ENCODE measurements at places on chromosomes 2 and 18.

- no peak for DNase-seq
Observed at GRCh38 chr18:6963452-6964097, 154.0 kb downstream of the LAMA1 start.

DNA sequence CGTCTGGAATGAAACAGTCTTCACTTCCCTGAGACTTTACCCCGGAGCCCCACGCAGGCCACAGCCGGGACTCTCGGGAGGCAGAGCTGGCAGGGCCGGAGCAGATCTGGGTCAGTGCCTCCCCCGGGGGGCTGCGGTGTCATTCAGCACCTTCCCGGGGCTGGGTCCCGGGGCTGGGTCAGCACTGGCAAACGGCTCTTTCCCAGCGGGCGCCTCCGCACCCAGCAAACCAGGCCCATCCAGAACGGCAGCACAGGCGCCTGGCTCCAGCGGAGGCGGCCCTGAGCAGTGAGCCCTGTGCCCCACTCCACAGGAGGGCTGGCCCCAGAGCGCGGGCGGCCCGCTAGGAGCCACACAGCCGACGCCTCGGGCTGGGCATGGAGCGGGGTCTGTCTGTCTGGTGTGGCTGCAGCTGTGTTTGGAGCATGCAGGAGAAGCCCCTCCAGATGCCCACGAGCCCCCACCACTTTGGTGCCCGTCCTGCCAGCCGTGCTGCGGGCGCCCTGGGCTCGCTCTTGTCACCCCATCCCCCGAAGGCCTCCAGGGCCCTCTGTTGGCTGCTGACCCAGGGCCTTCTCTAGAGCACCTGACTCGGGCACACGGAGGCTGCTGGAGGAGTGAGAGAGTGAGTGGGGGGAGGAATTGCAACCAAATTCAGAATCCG lies 132.1 kb upstream of the CTDP1 start:
- no peak for DNase-seq

- no peak for DNase-seq
Observed at GRCh38 chr18:79199691-79200374, 130.6 kb downstream of the ATP9B start.

- no peak for DNase-seq
Observed at GRCh38 chr2:8885449-8886201, 48.2 kb upstream of the KIDINS220 start.

GRCh38 chr18:21629089-21629832 lies 17.1 kb downstream of the SNRPD1 start:
- DNase-seq, result no peak

GRCh38 chr2:8300905-8301304 lies 381.0 kb upstream of the ID2 start:
- no peak for DNase-seq
